ENCODE measurements at places on chromosomes 16 and 17.
A peak's percentile ranks its signal among the peaks of the same experiment; 100 is the strongest.

DNA sequence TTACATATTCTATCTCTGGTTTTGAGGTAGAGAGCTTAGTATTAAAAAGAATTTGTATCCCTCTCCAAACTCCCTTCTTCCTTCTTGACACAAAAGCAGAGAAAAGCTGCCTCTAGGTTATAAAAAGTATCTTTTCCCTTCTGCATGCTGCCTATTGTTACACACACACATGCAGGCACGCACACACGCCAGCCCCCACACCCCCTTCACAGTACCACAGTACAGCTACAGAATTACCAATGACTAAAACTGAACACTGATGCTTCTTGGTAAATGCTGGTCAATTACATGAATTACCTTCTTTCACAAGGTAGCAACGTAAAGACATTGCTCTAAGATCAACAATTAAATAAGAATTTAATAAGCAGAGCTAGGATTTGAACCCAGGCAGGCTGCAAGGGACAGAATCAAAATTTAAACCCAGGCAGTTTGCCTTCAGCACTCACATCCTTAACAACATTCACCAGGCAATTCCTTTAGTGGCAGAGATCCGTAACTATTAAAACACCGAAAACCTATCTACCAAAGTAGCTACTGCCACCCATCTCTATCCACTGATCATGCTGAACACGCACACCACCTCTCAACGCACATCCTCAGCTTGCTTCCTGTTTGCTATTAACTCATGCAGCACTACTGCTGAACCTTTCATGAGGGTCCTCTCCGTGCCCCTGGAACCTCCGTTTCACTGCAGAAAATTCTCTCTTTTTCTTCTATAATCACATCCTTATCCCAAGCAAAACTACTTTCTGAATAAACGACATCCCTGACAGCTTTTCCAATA is 37.8 kb downstream of the YWHAE start:
- no peak for DNase-seq

- DNase-seq = no peak
Observed at GRCh38 chr16:9177861-9178260, 86.4 kb downstream of the HAPSTR1 start.

DNA sequence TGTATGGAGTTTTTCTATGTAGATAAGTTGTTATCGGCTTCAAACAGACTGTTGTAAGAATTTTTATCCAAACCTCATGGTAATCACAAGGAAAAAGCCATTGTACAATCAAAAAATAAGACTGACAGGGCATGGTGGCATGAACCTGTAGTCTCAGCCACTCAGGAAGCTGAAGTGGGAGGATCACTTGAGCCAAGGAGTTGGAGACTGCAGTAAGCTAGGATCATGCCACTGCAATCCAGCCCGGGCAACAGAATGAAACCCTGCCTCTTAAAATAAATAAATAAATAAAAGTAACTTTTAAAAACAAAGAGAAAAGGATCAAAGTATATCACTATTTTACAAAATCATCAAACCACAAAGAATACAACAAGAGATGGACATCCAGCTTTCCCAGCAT is 14.4 kb downstream of the OR1A1 start:
- DNase-seq = no peak

DNA sequence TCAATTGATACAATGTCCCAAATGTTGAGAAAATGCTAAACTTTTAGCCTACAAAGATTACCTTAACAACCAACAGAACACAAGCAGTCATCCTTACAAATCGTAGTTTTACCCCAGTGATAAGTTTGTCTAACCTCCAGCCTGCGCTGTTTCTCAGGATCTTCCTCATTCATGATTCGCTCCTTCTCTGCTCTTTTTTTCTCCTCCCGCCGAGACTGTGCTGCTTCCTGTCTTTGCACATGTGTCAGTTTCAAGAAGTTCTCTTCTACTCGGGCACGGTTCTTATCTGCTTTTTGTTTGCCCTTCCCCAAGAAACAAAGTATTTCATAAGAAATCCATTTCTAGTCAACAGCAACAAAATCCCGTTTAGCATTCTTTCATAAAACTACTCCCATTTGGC is 10.2 kb upstream of the STRADA start:
- DNase-seq = no peak

DNA sequence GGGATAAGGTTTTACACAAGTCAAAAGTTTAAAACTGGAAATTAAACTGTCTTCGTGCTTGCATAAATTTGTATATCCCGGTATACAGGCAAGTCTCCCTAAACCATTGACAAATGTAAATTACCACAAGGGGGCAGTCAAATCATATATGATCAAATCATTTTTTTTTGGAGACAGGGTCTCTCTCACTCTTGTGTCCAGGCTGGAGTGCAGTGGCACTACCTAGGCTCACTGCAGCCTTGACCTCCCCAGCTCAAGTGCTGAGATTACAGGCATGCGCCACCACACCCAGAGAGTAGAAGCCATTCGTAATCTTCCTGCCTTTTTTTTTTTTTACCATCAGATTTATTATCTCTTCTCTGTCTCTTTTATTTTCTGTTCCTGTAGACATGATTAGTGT is 18.5 kb downstream of the TOP2A start:
- peak; percentile 22 for DNase-seq

DNA sequence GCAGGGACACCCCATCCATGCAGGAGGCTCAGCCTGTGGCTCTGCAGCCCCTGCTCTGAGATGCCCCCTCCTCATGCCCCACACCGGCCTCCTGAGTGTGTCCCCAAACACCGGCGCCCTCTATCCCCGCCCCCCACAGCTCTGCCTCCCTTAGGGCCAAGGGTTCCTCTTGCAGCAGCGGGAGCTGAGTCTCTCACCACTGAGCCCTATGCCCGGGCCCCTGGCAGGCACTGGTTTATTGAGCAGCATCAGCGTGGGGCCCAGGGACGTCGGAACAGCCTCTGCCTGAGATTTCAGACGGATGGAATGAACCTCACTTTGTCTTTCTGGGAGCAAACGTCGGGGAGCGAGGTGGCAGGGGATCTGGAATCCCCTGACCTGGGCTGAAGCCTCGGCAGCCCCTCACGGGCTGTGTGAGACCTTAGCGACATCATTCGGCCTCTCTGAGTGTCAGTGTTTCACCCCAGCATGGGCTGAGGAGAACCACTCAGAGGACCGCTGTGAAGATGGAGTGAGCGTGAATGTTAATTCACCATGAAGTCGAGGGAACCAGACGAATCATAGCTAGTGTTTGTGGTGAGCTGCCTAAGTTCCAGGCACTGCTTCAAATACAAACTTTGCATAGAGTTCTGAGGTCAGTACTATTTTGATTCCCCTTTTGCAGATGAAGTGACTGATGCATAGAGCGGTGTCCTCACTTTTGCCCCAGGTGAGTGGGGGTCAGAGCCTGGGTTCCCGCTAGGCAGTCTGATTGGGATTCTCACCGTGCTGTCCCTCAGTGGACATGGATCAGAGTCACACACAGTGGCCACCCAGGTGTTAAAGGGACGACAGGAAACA is 5.3 kb upstream of the C16orf74 start:
- DNase-seq = no peak

DNA sequence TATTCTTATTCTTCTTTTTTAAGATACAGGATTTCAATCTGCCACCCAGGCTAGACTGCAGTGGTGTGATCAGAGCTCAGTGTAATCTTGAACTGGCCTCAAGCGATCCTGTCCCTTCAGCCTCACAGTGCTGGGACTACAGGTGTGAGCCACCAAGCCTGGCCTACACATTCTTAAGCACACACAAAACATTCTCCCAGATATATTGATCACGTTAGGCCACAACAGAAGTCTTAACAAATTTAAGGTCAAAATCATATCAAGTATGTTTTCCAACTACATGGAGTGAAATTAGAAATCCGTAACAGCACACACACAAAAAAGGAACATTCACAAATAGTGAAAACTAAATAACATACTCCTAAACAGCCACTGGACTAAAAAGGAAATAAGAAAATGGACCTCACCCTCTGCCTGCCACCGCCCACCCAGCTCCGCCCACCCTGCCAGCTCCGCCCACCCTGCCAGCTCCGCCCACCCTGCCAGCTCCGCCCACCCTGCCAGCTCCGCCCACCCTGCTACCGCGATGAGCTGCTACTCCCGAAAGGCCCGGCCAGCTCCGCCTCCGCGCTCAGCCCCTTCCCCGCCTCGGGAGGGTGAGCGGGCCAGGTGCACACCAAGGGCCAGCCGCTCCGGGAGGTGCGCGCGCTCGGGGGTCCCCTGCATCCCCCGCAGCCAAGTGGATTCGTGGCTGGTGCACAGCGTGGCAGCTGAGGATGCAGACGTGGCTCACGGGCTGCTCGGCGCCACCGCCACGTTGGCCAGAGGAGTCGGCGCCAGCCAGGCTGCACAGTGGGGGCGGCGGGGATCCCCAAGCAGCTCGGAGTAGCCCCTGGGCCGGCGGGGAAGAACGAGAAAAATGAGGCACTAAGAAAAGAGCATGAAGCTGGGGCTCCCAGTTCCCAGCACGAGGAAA is 41.2 kb downstream of the C16orf87 start:
- no peak for DNase-seq

DNA sequence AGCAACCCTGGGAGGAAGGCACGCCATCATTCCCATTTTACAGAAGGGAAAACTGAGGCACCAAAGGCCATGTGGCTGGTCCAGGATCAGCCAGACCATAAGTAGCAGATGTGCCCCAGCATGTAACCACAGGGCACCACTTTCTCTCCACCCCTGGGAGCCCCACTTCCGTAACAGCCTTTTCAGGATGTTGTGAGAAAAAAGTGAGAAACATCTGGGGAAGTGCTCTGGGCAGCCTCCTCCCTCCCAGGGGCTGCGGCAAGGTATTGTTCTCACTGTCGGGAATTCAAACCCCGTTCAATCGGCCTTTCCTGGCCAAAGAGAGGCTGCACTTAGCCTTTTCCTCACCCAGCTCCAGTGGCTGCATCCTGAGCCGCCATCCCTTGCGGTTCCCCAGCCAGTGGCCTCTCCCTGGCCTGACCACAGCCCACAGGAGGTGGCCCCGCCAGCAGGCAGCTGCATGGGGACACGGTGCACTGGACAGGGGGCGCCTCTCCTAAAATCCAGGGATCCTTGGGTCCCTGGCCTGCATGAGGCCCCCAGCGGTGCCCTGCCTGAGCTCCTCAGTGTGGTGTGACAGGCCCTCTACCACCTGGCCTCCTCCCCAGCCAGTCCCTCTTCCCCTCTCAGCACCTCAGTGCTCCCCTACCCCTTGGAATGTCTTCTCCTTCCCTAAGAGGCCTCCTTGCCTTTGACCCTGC is 5.7 kb upstream of the CDH5 start:
- DNase-seq = no peak

GRCh38 chr16:27436065-27436464 is 34.1 kb downstream of the IL21R start:
- DNase-seq = no peak

- no peak for DNase-seq
Observed at GRCh38 chr17:31397256-31397939, 5.9 kb downstream of the RAB11FIP4 start.
